Endodermal cell (in vitro differentiated cells): ENCODE measurements at places on chromosomes 16 and 17. TPM values are rescaled to one million over a fixed set of nuclear protein-coding genes. Genes with fewer than 3 reads are reported as not detected.

The AHSP gene
- not detected in 2 replicates for total RNA-seq

- DNase-seq: no peak
Observed at GRCh38 chr16:50121721-50122445, 31.2 kb upstream of the TENT4B start.

DNA sequence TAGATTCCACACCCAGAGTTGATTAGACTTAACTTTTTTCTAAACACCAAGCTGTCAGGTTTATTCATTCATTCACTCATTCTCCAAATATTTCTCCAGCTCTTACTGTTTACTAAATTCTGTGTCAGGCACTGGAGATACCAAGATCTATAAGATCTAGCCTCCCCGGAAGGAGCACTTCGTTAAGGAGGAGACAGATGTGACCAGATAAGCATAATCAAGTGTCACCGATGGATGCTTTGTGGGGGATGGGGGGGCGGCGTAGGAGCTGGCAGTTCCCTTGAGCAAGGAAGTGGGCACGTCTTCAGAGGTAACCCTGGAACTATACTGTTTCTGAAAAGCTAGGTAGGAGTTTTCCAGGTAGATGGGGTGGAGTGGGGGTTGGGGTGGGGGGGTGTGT lies 3.8 kb upstream of the RPL26 start:
- DNase-seq: peak; percentile 64

- peak; percentile 10 for DNase-seq
Observed at GRCh38 chr17:6512552-6512951, 43.8 kb downstream of the PITPNM3 start.

The AANAT gene
- not detected in 2 replicates for total RNA-seq

The EIF3CL gene
- 38.1 and 97.1 TPM in 2 replicates for total RNA-seq

- no peak for DNase-seq
Observed at GRCh38 chr17:21354796-21355385, 21.3 kb upstream of the KCNJ12 start.

GRCh38 chr16:66131156-66131807 lies 235.2 kb upstream of the CDH5 start:
- DNase-seq: no peak

GRCh38 chr16:83878838-83879237 lies 20.1 kb upstream of the MLYCD start:
- no peak for DNase-seq

The SLC47A1 gene
- total RNA-seq: 1.1 to 2.7 TPM (median 2.5 TPM) in 3 replicates

The FNDC8 gene
- not detected in 3 replicates for total RNA-seq

The SLC4A1 gene
- total RNA-seq: 0.04 TPM in 1 of 2 replicates, not detected in the other

DNA sequence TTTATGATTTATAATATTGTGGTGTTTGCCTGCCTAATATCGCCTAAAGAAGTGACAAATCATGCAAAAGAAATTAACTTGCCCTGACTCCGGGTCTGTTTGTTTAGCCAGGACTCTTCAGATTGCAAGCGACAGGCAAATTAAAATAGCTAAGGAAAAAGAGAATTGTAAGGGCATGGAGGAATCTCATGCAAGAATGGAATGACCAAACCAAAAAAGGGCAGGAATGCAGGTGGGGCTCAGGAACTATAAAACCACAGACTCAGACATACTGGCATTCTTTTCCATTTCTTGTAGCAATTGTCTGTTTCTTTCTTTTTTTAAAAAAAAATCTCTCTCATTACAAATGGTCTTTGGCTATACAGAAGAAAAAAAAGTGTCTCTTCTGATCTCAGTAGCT lies 188.1 kb upstream of the XYLT1 start:
- no peak for DNase-seq

GRCh38 chr17:51165680-51166197 lies 472 bp upstream of the NME2 start:
- DNase-seq: no peak

The ALKBH5 gene
- 80.9 to 162 TPM (median 87.0 TPM) in 3 replicates for total RNA-seq

The ABCC12 gene
- total RNA-seq: 0.35 and 1.1 TPM in 2 replicates

GRCh38 chr16:69112285-69113129 lies 7.1 kb downstream of the HAS3 start:
- peak; percentile 94 for DNase-seq

GRCh38 chr17:37117373-37118142 lies 168.8 kb downstream of the AATF start:
- DNase-seq: no peak

GRCh38 chr17:8372422-8372821 lies 4.1 kb downstream of the KRABD2 start:
- DNase-seq: no peak

DNA sequence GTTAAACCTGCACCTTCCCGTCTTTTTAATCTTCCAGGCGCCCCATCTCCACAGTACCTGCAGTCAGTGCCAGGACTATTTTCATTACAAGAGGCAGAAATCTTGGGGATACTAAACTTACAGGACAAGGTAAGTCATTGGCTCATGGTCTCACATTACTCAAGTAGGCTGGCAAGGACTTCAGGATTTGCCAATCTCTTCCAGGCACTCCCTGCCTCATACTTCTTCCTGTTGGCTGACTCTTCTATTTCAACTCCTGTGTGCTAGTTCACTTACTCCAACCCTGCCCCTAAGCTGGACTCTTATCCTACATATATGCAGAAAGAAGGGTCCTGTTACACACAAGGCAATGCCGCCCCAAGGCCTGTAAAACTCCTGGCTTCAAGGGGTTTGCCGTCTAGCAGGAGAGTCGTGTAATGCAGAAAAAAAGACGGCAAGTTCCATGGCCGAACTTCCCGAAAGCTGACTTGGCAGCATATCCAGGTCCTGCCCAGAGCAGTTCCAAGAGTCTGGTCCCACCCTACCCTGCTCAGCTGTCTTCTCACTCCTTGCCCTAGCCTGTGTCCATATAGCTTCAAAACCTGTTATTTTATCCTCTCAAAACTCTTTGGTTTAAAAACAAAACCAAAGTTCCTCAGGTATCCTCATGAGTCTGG lies 14.8 kb downstream of the ERN1 start:
- peak; percentile 35 for DNase-seq

- no peak for DNase-seq
Observed at GRCh38 chr17:49659661-49660382, 18.1 kb downstream of the SPOP start.

The TEX19 gene
- 0.44 to 0.54 TPM (median 0.46 TPM) in 3 replicates for total RNA-seq

The SCARF1 gene
- total RNA-seq: 0.23 to 1.1 TPM (median 0.89 TPM) in 3 replicates

The ANKFN1 gene
- total RNA-seq: not detected in 2 replicates

DNA sequence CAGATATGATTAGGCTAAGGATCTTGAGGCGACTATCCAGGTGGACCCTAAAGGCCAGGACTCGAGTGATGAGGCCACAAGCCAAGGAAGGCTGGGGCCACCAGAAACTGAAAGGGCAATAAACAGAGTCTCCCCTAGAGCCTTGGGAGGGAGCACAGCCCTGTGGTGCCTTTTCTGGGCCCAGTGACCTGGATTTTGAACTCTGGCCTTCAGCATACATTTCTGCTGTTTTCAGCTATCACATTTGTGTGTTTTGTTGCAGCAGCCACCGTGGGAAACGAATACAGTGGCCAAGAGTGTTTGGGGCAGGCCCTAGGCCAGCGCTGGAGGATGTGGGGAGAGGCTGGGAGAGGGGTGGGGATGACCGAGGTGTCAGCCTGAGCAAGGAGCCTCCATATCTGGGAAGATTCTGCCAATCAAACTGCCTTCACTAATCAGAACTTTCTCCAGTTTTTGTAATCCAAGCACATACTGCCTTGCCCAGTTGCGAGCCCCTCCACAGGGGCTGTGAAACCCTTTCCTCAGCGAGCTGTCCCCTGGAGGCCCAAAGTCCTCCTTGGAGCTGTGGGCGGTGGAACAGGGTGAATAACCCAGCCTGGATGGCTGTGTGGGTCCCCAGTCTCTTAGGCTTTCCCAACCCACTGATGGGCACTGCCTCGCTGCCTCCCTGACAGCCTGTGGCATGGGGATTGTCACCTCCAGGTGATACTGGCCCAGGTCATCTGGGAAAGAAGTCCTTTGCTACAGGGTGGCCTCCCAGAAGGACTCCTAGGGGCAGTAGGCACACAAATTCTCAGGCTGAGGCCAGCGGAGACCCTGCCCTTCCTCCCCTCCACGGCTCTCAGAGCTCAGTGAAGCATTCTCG lies 16.8 kb downstream of the B9D1 start:
- DNase-seq: peak; percentile 44

The AIPL1 gene
- total RNA-seq: 0.14 TPM in 1 of 2 replicates, not detected in the other

The GNAO1 gene
- 7.1 and 7.3 TPM in 2 replicates for total RNA-seq

GRCh38 chr17:63622574-63623390 lies 565 bp downstream of the MAP3K3 start:
- DNase-seq: peak; percentile 90
